ENCODE measurements at places on chromosomes 5 and 9.

DNA sequence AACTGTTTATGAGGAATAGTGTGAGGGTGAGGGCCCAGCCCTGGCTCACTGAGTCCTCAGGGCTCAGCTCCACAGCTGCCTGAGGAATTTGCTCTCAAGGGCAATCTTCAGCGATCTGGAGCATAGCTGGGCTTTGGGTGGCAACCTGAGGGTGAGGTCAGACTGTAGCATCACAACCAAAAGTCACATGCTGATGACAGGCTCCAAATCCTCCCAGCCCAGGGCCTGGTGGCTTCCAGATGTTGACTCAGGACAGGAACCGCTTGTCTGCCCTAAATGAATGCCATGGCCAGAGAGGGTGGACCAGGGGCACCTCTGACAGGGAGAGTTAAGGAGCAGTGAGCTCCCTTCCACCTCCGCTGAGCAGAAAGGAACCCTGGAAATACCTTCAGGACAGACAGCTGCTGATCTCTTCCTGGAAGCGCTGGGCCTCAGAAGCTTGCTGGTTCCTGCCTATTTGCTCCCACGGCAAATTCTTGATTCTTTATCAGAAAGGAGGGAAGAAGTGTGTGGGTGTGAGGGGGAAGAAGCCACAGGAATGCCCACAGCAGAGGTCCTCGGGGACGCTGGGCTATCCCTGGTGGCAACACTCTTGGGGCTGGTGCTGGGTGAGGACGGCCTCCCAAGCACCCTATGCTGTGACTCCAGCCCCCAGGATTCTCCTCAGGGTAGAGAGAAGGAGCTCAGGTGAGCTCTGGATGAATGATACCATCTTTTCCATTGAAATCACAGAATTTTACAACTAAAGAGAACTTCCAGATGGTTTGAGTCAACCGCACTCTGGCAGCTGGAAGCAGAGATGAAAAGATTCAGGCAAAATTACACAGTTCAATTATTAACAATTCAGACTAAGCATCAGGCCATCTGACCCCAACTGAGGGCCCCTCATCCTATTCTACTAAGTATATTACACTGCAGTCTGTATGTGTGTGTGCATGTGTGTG lies 13.8 kb upstream of the CTSL start:
- no peak for DNase-seq

DNA sequence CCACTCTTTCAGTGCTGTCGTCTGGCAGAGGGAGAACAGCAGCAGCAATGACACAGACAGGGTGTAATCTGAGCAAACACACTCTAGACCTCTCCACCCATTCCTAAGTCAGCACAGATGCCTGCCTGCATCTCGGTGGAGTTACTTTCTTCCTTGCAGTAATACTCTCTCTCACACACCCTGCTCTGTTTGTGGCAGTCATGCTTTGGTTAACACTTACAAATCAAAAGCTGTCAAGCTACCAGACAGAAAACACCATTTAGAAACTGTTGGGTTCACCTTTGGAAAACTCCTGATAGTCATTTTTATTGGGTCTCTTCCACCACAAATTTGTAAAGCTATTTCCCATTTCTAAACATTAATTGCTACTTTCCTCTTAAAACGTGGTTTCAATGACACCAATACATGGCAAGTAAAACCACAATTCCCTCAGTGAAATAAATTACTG lies 27.3 kb downstream of the LHFPL2 start:
- no peak for DNase-seq

- DNase-seq = no peak
Measured at GRCh38 chr5:54440456-54440893, 15.0 kb upstream of the HSPB3 start.

GRCh38 chr5:144033486-144033885 lies 137.0 kb downstream of the YIPF5 start:
- DNase-seq = no peak

GRCh38 chr9:32172256-32172655 lies 212.2 kb upstream of the ACO1 start:
- DNase-seq = no peak

- no peak for DNase-seq
Measured at GRCh38 chr5:66666778-66667177, 70.6 kb downstream of the MAST4 start.

DNA sequence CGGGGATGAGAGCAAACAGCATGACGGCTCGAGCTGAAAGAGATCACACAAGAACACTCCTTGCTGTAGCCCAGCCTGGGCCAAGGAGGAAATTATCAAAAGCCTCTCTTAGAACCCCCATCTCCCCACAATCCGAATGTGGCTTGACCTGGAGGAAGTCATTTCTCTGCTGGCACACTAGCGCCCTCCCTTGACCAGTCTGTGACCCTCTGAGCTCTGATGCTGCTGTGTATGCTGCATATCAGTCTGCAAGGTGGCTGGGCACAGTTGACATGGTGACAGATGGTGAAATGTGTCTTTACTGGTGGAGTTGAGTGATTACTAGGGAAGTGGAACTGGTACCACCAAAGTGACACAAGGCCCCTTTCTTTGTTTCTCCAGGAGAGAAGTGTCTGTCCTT lies 3.3 kb downstream of the SLC46A2 start:
- no peak for DNase-seq

DNA sequence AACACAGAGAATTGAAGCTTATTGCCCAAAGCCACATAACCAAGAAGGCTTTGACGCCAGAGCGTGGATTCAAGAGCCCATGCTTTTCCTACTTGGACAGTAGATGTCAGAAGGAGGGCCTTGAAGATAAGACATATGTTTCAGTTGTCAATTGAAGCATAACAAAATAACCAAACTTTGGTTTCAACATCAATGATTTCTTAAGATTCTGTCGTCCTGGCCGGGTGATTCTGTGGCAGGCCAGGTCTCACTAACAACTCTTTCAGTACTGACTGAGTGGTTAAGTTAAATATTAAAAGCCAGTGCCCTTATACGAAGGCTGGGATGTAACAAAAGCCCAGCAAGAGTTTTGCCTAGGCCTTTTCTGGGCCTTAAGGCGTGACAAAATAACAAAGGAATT lies 94.0 kb downstream of the RCL1 start:
- DNase-seq = no peak

DNA sequence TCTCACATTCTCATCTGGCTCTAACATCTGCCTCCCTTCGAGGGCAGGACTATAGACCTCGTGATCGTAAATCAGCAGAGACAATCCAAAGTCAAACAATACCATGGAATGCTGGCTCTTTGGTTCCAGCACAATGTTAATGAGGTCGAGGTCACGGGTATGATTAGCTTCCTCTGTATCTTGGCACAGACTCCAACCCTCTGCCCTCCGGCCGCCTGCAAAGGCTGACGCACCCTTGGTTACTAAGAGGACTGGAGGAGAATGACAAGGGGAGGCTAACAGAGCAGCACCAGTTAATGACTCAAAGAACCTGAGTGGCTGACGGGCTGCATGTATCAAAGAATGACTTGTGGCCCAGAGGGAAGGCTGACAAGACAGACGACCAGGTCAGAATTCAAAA lies 10.1 kb downstream of the LHFPL2 start:
- DNase-seq = no peak

- DNase-seq = no peak
Measured at GRCh38 chr5:72955143-72955767, 586 bp upstream of the FCHO2 start.

- peak; percentile 12 for DNase-seq
Measured at GRCh38 chr5:82295144-82295543, 17.0 kb upstream of the RPS23 start.

DNA sequence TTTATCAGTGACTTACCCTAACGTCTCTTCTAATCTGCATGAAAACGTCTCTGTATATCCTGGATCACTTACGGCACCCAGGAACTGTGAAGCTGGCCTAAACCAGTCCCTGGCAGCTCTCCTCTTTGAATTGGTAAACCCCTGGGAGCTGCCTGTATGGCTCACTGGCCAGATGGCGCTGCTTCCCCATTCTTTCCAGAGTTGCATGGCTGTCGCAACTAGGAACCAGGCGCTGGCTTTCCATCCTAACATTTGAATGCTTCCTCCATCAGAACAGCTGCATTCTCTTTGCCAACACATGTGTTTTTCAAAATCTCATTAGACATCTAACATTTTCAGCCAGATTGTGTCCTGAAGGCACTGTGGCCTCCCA lies 8.0 kb upstream of the PCA3 start:
- peak; percentile 19 for DNase-seq

DNA sequence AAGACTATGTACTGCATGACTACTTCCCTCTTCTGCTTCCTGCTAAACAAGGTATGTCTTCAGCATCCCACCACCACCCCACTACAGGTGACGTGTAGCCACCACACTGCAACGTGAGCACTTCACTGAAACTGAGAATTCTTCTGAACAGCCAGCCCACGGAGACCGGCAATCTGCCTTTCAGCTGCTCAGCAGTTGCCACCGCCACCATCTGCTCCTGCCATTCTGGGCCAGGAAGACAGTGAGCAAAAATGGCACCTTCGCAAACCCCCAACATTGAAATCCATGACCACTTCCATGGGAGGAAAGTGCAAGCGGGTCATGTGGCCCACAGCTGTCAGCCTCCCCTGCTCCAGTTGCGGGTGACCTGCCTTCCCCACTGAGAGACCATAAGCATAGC lies 443.4 kb upstream of the ST8SIA4 start:
- DNase-seq = no peak

- no peak for DNase-seq
Measured at GRCh38 chr9:118148990-118149389, 444.8 kb downstream of the TLR4 start.

DNA sequence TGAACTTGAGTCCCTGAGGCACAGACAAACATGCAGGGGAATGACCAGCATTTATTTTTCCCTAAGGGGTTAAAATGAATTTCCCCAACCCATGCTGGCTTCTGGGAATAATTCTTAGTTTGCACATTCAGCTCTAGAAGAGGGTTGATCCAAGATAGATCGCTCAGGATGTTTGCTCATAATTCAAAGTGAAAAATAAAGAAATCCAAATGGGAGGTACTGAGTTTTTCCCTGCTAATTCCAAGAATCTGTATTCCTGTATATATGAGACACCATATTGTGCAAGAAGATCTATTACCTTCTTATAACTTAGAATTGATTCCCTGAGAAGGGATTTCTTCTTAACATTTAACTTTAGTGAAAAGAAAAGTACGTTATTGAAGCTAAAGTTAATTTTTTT lies 96.2 kb downstream of the VCAN start:
- no peak for DNase-seq

DNA sequence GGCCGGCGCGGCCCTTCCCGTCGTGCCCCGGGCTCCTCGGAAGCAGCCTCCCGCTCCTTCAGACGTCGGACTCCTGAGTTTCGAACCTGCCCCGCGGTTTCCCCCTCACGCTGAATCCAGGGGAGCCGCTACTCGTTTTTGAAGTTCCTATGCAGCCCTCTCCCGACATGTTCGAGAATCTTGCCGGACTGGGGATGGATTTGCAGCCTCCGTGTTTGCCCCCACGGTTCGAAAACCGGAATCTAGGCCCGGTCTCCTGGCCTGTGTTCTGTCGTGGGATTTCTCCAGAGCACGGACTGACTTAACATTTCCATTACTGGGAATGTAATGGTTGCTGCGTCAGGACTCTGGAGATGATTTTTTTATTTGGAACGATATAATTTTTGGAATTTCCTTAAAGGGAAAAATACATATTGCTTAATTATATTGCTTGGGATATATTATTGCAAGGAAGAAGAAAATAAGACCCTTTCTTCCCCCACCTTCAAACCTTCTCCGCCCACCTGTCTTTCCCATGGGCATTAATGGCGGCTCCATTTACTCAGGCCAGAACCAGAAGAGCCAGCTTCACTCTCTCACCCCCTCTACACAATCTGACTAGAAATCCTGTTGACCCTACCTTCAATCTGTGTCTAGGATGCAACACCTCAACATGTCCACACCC lies 8.5 kb upstream of the MGAT1 start:
- DNase-seq = no peak

DNA sequence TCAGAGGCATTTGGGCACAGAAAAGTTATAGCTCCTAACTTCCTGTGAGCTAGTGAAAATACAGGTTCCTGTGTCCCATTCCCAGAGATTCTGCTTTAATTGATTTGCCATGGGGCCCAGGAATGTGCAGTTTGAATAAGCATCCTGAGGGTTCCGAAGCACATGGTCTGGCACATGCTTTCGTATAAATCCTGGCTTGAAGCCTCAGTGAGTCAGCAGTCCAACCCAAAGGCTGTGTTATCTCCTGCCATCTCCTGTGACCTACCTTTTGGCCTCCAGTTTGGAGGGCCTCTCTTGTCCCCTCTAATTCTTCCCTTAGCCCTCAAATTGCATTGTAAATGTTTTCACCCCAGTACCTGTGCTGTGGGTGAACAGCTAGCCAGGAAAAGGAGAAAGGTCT lies 183.8 kb downstream of the NR3C1 start:
- no peak for DNase-seq

DNA sequence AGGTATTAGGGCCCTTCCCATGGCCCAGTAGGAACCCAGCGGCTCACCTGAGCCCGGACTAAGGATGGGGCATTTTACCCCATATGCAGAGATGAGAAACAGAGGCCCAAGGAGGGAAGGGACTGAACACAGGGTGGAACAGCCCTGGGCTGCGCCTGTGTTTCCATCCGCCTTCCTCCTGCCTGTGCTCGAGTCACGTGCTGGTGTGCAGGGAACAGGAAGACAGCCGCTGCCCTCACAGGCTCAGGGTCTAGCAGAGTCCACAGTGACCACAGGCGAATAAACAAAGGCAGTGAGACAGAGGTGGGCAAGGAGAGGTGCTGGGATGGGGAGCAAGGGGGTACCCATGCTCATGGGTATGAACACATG lies 129.4 kb downstream of the C9orf50 start:
- no peak for DNase-seq

DNA sequence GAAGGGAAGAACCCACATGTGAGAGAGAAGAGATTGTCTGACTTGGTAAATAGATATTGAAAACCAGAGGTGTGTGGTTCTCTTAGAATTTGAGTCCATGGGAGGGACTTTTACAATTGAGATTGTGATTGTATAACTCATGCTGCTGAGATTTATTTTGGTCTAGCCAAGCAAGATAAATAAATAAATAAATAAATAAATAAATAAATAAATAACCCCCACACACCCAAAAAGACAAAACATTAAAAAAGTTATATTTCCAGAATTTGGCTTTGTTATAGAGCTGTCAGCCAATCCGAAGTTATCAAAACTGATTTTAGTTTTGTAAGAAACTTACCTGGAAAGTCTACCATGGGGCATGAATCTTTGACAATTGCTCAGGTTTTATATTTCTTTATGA lies 416.6 kb downstream of the ZSWIM6 start:
- DNase-seq = no peak

DNA sequence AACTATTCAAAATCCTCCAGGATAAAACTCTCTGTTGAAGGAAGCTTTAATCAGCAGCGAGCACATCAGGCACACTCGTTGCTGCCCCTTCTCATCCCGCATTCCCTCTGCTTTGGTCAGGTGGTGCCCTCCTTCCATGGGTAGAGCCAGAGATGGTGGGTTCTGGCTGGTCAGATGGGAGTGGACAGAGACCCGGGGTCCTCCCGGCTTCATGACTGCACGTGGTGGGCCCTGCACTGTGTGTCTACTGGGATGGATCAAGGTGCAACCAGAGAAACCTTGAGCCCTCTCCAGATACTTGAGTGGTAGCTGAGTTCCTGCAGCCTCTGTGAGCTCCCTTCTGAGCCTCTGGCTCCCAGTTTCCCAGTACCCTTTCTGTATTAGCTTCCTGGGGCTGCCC lies 36.3 kb downstream of the ROPN1L start:
- no peak for DNase-seq

GRCh38 chr5:179421144-179421901 lies 76.1 kb upstream of the ADAMTS2 start:
- DNase-seq = peak; percentile 20

Measured in NCI-H446 (cell line).